ENCODE measurements at places on chromosomes 12 and 14.

- no peak for DNase-seq
Measured at GRCh38 chr12:15846887-15847286, 35.3 kb upstream of the STRAP start.

GRCh38 chr12:66516133-66516532, 162.7 kb downstream of the GRIP1 start:
- DNase-seq = no peak

DNA sequence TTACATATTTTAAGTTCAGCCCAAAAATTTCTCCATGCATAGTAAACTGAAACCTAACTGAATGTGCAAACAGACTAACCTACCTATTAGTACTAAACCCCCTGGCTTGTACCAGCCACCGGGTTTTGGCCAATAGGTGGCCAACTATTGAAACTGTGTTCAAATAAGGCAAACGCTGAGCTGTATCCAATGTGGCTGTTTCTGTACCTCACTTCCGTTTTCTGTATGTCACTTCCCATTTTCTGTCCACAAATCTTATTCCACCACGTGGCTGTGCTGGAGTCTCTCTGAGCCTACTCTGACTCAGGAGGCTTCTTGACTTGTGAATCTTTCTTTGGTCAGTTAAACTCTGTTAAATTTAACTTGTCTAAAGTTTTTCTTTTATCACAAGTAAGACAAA, 6.0 kb upstream of the FBXO34 start:
- DNase-seq = no peak

- DNase-seq = no peak
Measured at GRCh38 chr12:57236201-57236924, 6.9 kb downstream of the SHMT2 start.

GRCh38 chr14:68937471-68938270, 41.4 kb downstream of the ACTN1 start:
- no peak for DNase-seq

DNA sequence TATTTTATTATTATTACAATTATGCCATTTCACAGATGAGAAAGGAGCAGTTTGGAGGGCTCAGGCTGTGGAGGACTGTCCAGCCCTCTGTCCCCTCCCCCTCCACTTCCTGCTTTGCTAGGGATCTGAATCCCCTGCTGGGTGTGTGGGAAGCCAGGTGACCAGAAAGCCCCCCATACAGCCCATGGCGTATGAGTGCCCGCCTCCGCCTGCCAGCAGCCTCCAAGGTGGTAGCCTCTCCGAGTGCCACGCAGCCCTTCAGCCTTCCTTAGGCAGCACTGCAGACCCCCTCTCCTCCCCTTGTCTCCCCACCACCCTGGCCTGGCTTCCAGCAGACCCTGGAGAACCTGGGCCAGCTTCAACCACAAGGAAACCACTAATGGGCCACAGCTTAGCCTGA, 12.6 kb downstream of the DTX1 start:
- DNase-seq = no peak

DNA sequence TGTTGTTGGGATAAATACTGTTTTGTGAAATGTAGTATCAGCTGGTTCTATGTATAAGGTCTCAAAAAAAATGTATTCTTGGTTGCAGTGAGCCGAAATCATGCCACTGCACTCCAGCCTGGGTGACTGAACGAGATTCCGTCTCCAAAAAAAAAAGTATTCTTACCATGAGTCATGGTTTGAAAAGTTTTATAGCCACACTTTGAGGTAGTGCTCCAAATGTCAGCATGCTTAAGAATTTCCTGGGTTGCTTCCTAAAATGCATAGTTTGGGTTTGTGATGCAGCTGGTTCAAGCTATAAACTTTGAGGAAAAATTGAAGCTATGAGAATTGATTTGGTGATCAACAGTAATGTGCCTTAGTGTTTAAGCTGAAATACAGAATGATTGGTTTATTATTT, 48.0 kb downstream of the ETNK1 start:
- DNase-seq = no peak

DNA sequence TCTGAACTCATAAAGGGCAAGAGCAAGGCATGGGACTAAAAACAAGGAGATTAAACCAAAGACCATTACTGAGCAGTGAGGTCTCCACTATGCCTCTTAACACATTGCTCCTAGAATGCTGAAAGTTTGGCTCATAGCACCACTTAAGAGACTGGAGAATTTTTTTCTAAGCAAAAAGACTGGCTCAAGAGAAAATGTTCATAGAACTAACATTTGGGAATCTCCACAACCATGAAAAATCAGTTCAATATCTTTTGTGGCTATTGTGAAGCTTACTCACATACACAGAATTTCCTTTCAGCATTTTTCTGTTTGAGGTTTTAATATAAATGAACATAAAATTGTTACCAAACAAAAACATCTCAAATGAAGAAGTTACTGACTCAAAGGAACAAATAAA, 255.8 kb downstream of the CCDC91 start:
- no peak for DNase-seq

GRCh38 chr12:97452230-97452629, 10.4 kb upstream of the RMST start:
- no peak for DNase-seq

DNA sequence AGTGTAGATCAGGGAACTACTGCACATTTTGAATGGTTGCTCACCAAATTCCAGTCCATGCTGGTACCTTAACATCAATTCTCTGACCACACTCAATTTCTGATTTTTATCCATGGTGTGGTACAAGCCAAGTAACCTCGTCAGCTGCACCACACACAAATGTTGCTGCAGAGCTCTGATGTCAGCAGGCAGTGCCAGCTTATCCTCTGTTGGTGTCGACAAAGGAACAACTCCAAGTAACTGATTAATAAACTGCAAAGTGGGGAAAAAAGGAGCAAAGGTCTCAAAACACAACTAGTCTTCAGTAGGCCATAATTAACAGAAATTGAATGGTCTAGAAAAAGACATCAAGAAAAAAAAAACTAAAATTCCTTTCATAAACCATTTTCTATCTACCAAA, 47.4 kb downstream of the NAA25 start:
- DNase-seq = no peak

- DNase-seq = peak; percentile 96
Measured at GRCh38 chr12:112012775-112013600, at the start of the genes ERP29 and TMEM116. Gene ERP29 (plus strand): TSS chr12:112013426. CDS start chr12:112013466, 40 bp downstream. Gene TMEM116 (minus strand): TSS chr12:112013165. CDS start chr12:112005270, 7,895 bp downstream.

- peak; percentile 33 for DNase-seq
Measured at GRCh38 chr12:65630555-65630954, 193.7 kb upstream of the HMGA2 start.

GRCh38 chr12:113893221-113893620, 72.9 kb downstream of the RBM19 start:
- DNase-seq = no peak

- DNase-seq = no peak
Measured at GRCh38 chr14:33714527-33715226, 236.2 kb downstream of the EGLN3 start.

DNA sequence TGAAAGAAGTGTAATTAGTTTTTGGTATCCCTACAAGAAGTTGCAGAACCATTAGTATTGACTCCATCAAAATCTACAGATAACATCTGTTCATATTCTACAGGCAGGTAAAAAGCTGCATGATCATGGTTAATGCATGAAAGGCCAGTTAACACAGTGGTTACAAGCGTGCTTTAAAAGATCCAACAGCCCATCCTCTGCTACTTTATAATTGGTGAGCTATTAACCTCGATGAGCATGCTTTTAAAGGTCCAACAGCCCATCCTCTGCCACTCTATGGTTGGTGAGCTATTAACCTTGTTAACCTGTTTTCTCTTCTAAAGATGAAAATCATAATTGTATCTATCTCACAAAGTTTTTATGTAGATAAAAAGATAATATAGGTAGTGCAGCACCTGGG, 289.3 kb downstream of the DUSP6 start:
- no peak for DNase-seq

DNA sequence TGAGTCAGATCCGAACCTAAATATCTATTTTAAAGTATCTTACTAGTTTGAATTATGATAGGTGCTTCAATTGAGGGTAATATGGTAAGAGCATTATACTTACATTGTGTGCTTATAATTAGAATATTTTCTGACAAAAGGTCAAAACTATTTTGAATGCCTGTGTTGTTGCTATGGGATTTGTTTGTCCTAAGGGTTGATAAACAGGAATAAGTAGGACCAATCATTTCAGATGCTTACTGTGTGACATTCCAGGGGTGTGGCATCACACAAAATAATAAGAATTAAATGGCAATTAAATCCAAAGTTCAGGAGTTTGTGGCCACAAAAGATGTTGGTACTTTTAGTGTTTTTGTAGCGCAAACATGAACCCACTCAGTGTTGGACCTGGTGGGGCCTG, 256.2 kb upstream of the DDHD1 start:
- DNase-seq = no peak

DNA sequence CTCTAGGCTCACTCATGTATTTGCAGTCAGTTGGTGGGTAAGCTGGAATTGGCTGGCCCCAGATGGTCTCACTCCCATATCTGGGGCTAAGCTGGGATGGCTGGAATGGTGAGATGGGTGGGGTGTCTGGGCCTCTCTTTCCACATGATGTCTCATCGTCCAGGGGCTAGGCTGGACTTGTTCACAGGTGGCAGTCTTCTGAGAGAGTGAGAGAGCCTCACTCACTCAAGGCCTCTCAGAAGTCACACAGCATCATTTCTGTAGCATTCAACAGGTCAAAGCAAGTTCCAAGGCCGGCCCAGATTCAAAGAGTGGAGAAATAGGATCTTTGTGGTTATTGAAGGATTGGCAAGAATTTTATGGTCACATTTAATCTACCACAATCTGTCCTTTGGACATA, 102.7 kb downstream of the UNC79 start:
- no peak for DNase-seq

DNA sequence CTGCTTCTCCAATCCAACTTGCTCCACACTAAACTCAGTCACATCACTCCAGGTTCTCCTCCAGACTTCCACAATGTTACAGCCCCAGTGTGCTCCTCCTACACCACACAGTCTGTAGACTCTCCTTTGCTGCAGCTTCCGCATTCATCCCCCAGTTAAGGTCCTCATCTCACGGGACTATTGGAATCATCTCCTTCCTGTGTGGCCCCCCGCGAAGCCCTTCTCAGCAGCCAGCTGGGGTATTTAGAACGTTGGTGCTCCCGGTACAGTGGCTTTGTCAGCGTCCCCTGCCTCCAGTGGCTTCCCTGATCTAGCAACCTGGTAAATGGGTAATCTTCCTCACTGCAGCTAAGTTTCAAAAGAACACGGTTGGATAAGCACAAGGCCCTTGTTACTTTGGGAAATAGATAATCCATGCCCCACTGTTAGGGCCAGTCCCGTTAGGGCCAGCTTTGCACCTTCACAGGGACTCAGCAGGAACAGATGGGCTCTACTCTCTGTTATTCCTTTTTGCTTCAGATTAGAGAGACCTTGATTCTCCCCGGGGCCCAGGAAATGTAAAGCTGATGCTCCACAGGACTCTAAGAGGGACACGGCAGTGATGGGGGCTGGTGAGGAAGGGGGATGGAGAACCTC, 823 bp upstream of the TSPAN11 start:
- DNase-seq = no peak

DNA sequence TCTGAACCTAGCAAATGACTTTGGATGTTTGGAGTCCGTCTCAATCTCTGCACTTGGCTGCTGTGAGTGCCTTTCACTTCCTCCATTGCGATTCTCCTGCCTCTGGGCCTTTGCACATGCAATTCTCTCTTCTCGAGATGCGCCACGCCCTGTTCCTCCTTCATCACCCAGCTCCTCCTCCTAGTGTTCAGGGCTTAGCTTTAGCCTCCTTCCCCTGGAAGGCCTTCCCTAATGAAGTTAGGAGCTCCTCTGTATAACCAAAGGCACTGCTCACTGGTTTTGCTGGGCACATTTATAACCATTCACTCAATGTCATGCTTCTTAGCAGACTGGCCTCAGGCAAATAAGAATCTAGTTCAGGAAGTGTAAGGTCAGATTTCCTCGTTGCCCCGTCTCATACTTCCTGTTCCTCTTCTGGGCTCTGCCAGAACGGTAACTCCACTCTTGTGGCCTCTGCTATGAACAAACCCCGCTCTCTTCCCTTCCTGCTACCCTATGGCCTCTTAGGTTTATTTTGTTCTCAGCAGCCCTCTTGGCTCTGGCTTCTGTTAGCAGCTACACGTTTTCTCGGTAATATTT, 171.4 kb downstream of the CRADD start:
- no peak for DNase-seq

DNA sequence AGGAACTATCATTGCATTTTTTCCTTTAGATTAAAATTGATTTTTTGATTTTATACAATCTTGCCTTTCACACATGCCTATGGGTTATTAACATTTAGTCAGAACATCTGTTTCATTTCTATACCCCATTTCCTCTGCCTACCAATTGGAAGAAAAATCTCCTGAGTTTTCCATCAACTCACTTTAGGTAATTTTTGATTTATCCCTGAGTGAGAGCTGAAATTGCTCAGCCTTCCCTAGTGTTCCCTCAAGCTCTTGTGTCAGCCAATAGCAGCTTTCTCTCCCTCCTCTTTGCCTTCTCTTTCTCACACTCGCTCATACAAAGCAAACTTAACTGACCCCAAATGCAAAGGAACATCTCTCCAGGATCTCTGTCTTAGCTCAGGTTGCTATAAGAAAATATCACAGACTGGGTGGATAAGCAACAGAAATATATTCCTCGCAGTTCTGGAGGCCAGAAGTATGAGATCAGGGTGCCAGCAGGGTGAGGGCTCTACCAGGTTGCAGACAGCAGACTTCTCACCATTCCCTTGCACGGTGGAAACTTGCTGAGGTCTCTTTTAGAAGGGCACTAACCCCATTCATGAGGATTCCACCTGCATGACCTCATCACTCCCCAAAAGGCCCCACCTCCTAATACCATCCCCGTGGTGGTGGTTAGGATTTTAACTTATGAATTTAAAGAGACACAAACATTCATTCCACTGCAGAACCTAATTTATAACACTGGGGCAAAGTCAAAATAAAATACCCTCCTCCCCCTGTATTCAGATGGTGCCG, 224.2 kb upstream of the SFSWAP start:
- DNase-seq = no peak

GRCh38 chr14:100313464-100314230, 7.4 kb upstream of the SLC25A29 start:
- DNase-seq = no peak

GRCh38 chr14:20679907-20680306, 4.5 kb upstream of the RNASE4 start:
- DNase-seq = no peak

GRCh38 chr14:61570549-61571290, 124.6 kb upstream of the HIF1A start:
- DNase-seq = no peak
